ENCODE measurements at places on chromosomes 7 and 10.

- DNase-seq: no peak
These were observed 90.3 kb downstream of the FRMPD2 start for GRCh38 chr10:48184224-48184623.

- no peak for DNase-seq
These were observed 500.4 kb downstream of the PTPRN2 start for GRCh38 chr7:158087196-158087595.

DNA sequence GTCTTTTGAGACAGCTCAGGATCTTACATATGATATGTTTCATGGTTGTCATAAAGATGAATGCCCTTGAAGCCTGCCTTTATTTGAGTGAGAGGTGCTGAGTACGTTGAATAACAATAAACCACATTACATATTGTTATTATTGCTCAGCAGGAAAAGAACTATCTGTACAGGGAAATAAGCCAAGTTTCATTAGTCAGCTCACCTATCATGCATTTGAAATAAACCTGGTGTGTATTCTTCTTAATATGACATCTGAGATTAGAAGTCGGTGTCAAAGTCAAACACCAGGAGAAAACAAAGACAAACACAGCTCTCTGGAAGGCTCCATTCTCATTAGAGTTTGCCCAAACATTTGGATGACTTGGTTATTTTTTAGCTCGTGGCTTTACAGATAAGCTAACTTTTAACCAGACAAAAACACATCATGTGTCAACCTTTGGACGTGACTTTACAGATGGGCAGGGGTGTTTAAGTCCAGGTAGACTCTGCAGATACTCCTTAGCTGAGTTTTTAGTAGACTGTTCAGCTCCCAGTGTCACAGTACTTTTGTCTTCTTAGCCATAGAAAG, 71.2 kb upstream of the AOAH start:
- DNase-seq: no peak

- DNase-seq: no peak
These were observed 30.8 kb downstream of the SCD start for GRCh38 chr10:100377830-100378229.

DNA sequence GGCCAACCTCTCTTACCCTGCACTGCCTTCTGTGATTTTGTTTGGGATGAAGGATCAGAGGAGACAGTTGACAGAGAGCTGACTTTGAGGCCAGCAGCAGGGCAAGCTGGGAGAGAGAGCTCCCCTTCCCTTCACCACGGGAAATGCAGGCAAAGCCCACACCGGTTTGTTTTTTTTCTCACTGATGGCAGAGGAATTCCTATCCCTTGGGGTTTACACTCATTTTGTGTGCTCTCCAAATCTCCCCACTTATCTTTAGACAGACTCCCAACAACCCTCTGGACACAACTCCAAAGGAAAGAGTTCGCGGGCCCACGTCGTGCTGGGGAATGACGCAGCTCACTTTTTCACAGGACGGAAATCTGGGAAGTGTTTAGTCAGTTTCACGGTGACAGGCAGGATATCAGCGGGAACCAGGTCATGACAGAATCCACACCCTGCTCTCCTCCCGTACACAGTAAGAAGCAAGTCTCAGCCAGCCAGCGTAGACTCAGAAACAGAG, 68.3 kb upstream of the FAM171A1 start:
- DNase-seq: no peak
